CD4-positive, alpha-beta T cell treated with Interleukin-2 at 100 ng/mL for 4 hours (primary cell): ENCODE measurements at places on chromosomes 5 and 9.

DNA sequence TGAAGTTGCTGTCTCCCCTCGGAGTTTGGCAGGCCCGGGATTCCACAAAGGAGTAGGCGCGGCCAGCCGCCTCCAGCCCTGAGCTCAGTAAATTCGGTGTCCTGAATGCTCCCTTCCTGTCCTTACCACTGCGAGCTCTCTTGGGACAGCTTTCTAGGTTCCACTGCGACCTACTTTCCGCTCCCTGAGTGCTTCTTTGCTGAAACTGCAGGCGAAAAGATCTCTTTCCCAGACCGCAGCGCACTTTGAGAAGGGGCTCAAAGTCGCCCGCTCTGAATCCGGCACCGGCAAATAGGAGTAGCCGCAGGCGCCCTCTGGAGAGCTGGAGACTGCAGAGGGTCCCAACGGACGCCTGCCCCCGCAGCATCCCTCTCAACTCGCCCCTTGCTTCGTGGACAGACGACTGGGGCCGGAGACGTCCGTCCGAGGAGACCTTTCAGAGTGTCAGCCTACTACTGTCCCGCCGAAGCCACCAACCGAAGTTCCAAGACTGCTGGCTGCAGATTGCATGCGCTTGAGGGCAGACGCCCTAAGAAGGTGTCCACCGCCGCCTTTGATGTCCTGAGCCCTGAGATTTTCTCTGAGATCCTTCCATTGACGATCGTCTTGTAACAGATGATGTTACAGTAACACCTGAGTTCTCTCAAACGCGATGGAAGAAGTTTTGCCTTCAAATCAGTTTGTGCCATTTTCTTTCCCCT, 96.0 kb downstream of the ANXA2R start:
- DNase-seq, result no peak

GRCh38 chr9:111148052-111149017, 110.1 kb upstream of the LPAR1 start:
- no peak for DNase-seq

GRCh38 chr9:36748322-36748899, 175.7 kb downstream of the MELK start:
- DNase-seq, result no peak

- DNase-seq, result no peak
These were observed 141.4 kb upstream of the NMUR2 start for GRCh38 chr5:152546493-152546892.

- DNase-seq, result no peak
These were observed 742.8 kb downstream of the CDH9 start for GRCh38 chr5:26295541-26295940.

DNA sequence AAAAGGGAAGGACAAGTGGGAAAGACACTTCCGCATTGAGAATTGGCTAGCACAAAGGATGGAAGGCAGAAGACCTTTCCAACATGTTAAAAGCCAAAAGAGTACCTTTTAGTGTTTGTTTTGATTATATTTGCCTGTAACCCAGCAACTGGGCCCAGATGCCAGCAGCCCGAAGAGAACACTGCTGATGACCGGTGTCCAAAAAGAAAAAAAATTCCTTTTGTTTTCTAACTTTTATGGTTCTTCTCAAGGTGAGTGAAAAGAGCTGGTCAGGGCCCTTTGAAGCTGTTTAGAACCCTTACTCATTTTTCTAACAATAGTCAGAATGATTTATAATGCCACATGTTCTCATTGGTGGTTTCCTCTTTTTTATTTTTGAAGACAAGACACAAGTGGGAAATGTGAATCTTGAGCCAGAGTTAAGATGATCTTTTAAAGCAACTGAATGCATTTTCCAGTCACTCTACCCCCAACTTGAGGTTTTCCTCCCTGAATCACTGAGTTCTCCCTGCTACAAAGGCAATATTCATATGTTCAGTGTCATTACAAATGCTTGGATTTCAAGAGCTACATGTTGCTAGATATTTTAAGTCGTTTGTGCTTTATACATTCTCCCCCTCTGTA, 32.3 kb upstream of the ZNF462 start:
- DNase-seq, result no peak

DNA sequence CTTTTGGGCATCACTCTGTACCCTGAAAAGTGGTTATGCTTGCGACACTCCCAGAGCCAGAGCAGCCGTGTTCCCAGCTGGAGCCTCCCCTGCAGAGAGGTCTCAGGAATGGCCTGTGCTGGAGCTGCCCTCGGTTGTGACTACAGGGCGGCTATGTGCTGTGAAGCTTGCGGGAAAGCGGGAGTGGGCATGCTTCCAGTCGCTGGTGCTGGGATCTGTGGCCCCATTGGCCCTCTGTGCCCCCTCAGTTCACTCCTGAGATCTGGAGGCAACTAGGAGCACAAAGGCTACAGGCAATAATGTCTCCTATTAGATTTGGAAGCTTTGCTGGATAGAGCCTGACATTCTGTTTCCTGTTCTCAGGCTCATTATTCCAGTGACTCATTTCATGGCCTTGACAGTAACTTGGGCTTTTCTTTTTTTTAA, 56.9 kb downstream of the GPR107 start:
- no peak for DNase-seq

GRCh38 chr5:74540622-74541021, 99.9 kb downstream of the ENC1 start:
- no peak for DNase-seq

- no peak for DNase-seq
These were observed 28.3 kb downstream of the PRRX2 start for GRCh38 chr9:129693741-129694140.

- no peak for DNase-seq
These were observed 250.1 kb upstream of the MAP3K1 start for GRCh38 chr5:56565283-56565615.

DNA sequence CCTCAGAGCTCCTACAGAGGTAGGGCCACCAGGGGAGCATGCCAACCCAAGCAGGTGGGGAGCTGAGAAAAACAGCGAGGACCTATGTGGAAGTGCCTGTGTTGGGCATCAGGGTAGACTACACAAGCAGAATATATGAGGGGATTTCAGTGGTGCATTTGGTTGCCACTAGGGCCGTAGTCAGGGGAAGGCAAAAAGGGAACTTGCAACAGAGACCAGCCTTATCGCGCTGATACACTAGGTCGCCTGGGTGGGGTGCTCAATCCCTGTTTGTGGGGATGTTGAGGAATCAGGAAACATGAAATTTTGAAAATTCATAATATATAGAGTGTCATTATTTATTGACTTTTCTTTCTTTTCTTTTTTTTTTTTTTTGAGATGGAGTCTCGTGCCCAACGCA, 370.9 kb upstream of the PRR16 start:
- DNase-seq, result no peak
